Aorta (tissue), 5 donors: ENCODE measurements at places on chromosomes 3 and 15. TPM values are rescaled to one million over a fixed set of nuclear protein-coding genes. Genes with fewer than 3 reads are reported as not detected.

- no peak for DNase-seq
Observed at GRCh38 chr15:67745073-67746006, 80.0 kb upstream of the SKOR1 start.

GRCh38 chr15:62067448-62068044 is 769 bp downstream of the C2CD4A start:
- DNase-seq: peak; percentile 56

- DNase-seq: no peak
Observed at GRCh38 chr15:58462973-58463663, 31.3 kb downstream of the LIPC start.

- no peak for DNase-seq
Observed at GRCh38 chr3:27556887-27557286, 72.7 kb upstream of the SLC4A7 start.

RHOV gene
- polyA plus RNA-seq: not detected

DNA sequence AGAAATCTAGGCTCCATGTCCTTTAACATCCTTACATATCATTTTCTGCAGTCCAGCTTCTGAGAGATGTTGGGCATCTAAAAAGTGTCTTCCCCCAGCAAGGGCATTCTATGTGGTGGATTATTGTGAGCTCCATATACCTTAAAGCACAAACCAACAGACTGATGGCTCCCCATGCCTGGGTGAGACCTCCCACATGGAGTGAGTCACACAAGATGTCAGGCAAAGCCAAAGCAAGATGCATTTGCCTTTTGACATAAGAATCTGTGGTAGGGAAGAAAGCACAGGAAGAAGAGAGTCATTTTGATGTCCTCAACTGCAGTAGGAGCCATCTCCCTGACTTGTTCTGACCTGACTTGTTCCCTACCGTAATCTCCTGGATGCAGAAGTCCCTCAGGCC is 238.7 kb upstream of the EIF1B start:
- DNase-seq: no peak

DNA sequence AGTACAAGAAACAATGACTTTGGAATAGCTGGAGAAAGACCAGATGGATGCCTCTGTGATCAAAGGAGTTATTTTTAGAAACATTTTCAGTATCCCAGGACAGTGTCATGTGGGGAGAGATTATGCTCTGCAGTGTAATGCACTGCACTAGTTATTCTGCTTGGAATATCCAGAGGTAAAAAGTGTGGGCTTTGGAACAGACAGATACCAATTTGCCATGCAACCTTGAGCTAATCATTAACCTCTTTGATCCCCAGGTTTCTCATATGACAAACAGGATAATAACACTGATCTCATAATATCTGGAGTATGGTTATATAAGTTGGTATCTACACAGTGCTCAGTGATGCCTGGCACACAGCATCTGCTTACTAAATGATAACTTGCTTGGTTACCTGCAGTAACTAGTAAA is 12.2 kb upstream of the SLC7A14 start:
- no peak for DNase-seq

DNA sequence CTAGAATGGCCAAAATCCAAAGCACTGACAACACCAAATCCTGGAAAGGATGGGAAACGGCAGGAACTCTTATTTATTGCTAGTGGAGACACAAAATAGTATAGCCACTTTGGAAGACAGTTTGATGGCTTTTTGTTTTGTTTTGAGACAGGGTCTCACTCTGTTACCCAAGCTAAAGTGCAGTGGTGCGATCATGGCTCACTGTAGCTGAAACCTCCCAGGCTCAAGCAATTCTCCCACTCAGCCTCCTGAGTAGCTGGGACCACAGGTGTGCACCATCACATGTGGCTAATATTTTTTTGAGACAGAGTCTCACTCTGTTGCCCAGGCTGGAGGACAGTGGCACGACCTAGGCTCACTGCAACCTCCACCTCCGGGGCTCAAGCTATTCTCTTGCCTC is 27.3 kb upstream of the GPR160 start:
- no peak for DNase-seq

DNA sequence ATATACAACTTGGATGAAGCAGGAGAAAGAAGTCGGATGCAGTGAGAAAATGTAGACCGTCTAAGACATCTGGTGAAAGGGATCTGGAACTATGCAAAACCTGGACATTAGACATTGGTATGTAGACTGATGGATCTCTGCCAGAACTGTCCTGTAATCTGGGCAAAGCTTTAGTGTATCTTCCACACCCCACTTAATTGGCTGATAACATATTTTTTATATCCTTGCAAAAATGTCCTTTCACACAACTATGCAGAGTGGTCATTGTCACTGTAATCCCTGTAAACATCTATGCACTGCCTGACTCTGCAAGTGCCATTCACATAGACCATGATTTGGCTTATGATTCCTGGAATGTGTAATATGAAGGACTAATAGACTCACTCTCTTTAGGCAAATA is 163.1 kb downstream of the TUSC7 start:
- no peak for DNase-seq

- no peak for DNase-seq
Observed at GRCh38 chr3:113769551-113769950, 22.7 kb downstream of the ATP6V1A start.

GRCh38 chr3:69204315-69204957 is 82.0 kb upstream of the LMOD3 start:
- no peak for DNase-seq

DNA sequence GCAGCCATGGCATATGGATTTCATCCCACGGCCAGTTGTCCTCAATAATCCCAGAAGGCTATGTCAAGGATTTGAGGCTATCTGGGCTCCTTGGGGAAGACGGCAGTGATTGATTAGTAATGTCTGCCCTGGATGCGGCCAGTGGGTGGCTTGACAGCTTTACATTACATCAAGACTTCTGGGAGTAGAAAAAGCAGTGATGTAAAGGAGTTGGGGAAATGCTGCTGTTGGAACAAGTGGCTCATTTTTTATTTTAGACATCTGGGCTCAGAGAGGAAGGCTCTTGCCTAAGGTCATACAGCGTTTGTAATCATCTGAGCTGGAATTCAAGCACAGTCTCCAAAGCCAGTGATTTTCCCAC is 94.1 kb downstream of the FLNB start:
- no peak for DNase-seq

DNA sequence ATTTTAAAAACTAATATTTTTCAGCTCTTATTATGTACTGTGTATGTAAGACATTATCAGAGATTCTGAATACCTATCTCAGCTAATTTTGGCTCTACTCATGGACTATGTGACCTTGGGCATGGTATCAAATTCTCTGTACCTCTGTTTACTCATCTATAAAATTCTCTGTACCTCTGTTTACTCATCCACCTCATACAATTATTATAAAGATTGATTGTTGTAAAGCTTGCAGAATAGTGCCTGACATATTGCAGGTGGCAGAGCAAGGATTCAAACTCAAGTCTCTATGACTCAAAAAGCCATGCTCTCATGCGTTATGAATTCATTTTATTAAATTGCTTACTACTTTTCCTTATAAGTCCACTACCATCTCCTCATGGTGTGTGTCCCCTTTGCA is 151.9 kb upstream of the ARL6 start:
- no peak for DNase-seq

GRCh38 chr15:33766389-33766788 is 201.9 kb upstream of the CHRM5 start:
- DNase-seq: no peak

CATSPER2 gene
- 0.63 TPM for polyA plus RNA-seq

GRCh38 chr3:190130696-190131095 is 10.0 kb upstream of the P3H2 start:
- DNase-seq: no peak

GPR160 gene
- 1.0 TPM for polyA plus RNA-seq

MCTP2 gene
- 0.88 TPM for polyA plus RNA-seq

PIERCE2 gene
- 10.9 TPM for polyA plus RNA-seq

CPN2 gene
- not detected for polyA plus RNA-seq

GRCh38 chr3:190495354-190495753 is 18.5 kb upstream of the IL1RAP start:
- DNase-seq: no peak

GRCh38 chr15:32722136-32722535 is 4.3 kb downstream of the GREM1 start:
- DNase-seq: no peak

DNA sequence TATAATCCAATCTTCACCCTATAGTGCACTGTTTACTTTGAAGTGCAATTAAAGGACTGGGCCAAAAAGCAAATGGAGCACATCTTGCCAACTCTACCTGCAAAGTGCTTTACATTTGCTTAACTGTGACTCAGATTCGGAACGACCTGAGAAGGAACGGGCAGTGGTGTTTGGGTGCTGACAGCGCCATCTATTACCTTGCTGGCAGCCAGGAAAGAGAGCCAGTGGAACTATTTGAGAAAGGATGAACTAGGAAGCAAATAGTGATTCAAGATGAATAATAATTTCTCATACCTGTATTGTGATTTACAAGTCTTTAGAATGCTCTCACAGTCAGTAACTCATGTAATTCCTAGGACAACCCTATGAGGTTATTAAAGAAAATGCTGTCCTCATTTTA is 312.9 kb downstream of the PDCD6IP start:
- DNase-seq: no peak

- no peak for DNase-seq
Observed at GRCh38 chr3:11349446-11349845, 77.2 kb downstream of the ATG7 start.

DNA sequence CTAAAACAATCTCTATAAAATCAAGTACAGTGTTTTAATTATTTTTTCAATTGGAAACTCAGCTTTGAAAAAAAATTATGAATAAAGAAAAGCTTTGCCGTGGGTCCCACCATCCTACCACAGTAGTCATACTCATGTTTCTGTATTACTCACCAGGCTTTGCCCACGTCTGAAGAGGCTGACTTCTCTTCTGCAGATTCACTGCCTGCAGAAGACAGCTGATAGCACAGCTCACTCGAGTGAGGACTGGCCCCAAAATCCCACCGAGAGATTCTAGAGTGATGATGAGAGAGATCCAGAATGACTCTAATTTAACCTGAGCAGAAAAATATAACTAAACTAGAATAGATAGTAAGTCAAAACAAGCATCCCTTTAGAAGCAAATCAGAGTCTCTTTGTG is 11.9 kb downstream of the C2CD4B start:
- no peak for DNase-seq

DNA sequence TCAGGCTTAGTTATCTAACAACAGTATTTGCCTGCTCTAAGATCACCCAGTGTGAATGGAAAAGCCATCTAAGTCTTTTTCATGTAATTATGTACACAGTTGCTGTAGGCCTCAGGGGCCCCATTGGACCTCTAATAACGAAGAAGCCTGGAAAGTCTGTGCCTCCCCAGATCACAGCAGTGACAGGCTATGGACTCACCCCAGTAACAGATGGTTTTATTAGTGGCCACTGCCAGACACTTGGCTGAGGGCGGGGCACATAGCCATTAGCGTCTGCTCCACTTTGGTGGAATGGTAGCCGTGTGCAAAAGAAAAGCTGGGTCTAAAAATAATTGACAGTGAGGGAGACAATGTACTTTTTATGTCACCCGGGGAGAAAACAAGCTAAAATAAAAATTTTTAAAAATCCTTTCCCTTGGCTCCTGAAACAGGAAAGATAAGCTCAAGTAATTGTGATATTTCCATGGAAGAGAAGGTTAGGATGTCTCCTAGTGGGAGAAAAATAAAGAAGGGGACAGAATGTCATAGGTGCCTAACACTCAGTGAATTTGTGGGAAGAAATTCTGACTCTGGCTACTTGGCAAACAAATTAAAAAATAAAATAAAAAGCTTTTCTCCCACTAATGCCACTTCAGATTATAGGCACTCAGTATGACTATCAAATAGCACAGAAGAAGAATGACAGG is 44.3 kb upstream of the ZNF385D start:
- DNase-seq: peak; percentile 49

DNAH12 gene
- not detected for polyA plus RNA-seq

LRIG1 gene
- polyA plus RNA-seq: 62.1 TPM

KLHDC8B gene
- 31.3 TPM for polyA plus RNA-seq

GRCh38 chr3:188567478-188568195 is 413.7 kb downstream of the LPP start:
- DNase-seq: no peak

DNA sequence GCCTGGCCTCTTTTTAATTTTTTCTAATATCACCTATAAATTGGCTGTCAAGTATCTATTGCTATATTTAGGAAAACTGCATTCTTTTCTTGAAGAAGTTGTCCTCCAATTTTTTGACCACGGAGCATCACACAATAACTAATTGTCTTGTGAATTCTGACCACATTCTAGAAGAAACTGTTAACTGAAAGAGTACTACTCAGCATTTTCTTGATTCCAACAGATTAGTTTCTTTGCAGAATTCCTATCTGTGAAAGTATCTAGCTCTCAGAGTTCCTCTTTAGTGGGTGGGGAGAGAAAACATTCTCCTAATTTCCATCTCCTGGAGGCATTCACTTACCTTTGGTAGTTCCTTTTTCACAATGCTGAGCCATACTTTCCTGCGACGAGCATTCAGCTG is 31.1 kb downstream of the INO80 start:
- DNase-seq: no peak
